ENCODE measurements at places on chromosomes 1 and 21.

- no peak for DNase-seq
Observed at GRCh38 chr1:39076799-39077148, 50.6 kb downstream of the NDUFS5 start.

GRCh38 chr1:168372307-168372706 is 91.6 kb downstream of the TBX19 start:
- DNase-seq = no peak

DNA sequence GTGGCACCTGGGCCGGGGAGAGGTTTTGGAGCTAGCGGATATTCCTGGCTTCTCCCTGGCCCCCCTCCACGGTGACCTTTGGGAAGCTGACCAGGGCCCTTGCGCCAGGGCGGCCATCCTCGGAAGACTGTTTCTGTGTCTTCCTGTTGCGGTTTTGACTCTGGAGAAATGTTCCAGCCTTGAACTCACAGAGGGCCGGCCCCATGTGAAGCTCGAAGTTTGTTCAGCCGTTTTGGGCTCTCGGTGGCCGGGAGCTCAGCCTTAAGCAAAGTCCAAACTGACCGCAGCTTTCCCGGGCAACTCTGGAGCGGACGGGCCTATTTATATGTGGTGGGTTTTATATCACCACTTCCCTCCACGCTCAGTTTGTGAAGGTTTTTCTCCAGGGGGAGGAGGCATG is 17.0 kb upstream of the WNT4 start:
- DNase-seq = no peak

DNA sequence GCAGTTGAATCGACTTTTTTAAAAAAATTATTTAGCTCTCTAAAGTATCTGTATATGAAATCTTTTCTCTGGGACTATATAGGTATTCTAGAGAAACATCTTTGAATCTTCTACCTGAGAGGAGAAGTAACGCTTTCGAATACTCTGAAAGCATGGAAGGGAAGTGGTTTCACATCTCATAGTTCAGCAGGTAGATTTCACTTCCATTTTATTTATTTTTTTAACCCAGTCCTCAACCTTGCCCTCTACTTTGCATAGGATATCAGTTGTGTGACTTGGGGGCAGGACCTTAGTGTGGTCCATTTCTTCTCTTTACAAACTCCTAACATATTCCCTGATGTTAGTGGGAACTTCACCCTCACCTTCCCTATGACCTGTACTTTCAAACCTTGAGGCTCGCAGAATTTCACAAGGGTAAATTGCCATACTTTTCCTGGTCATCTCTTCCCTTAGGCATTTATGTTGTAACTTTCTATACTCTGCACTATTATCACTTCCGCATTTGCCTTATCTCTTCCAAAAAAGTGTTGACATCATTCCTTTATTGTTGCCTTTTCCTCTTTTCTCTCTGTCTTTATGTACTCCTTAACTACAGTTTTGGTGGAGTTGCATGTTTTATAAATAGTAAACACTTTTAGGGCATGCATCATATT is 1208.5 kb upstream of the ADGRL4 start:
- DNase-seq = no peak

- no peak for DNase-seq
Observed at GRCh38 chr1:87575528-87575927, 246.8 kb downstream of the LMO4 start.

- DNase-seq = no peak
Observed at GRCh38 chr21:29308456-29308783, 9.7 kb downstream of the BACH1 start.

DNA sequence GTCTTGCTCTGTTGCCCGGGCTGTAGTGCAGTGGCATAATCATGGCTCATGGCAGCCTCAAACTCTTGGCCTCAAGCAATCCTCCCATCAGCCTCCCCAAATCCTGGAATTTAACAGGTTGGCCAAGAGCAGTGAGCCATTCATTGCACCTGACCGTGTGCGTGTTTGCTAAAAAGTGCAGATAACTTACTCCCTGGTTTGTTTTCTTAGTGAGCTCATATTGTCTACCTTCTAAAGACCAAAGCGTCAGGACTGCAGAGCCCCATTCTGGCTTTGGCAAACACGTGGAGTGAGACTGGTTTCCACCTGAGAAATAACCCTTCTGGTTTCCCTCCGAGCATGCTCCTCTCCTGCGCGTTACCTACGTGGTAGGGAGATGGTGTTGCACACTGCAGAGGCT is 32.2 kb upstream of the CA6 start:
- DNase-seq = no peak

- DNase-seq = no peak
Observed at GRCh38 chr1:175364424-175365076, 172.0 kb upstream of the KIAA0040 start.

DNA sequence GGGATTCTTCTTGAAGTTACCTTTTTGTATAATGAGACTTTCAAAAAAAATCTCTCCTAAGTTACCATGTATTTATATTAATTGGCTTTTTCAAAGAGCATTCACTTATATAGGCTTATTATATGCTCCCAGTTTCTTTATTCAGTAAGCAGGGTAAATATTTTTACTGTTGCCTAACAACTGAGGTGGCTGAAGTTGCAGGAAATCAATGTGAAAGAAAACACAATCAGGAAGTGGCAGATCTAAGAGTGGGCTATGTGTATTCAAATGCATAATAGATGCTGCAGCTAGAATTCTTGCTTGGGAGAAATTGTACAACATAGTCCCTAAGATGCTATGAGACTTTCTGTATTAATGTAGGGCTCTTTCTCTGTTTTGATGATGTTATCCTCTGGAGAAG is 606.9 kb downstream of the NUF2 start:
- DNase-seq = peak; percentile 18

DNA sequence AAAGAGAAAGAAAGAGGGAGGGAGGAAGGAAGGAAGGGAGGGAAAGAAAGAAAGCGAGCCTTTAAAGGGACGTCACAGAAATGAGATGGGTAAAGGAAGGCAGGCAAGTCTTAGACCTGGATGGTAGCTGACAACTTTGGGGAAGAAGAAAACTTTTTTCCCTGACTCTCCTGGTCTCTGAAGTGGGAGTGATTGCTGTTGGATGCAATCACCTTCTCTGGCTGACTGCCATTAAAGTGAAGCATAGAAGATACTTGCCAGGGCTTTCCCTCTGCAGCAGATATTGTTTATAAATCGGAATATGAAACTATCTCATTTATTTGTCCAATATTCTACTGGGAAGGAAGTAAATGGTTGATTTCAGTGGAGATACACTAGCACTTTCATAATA is 27.0 kb downstream of the VCAM1 start:
- DNase-seq = no peak

GRCh38 chr1:93635614-93636543 is 45.8 kb downstream of the BCAR3 start:
- no peak for DNase-seq

DNA sequence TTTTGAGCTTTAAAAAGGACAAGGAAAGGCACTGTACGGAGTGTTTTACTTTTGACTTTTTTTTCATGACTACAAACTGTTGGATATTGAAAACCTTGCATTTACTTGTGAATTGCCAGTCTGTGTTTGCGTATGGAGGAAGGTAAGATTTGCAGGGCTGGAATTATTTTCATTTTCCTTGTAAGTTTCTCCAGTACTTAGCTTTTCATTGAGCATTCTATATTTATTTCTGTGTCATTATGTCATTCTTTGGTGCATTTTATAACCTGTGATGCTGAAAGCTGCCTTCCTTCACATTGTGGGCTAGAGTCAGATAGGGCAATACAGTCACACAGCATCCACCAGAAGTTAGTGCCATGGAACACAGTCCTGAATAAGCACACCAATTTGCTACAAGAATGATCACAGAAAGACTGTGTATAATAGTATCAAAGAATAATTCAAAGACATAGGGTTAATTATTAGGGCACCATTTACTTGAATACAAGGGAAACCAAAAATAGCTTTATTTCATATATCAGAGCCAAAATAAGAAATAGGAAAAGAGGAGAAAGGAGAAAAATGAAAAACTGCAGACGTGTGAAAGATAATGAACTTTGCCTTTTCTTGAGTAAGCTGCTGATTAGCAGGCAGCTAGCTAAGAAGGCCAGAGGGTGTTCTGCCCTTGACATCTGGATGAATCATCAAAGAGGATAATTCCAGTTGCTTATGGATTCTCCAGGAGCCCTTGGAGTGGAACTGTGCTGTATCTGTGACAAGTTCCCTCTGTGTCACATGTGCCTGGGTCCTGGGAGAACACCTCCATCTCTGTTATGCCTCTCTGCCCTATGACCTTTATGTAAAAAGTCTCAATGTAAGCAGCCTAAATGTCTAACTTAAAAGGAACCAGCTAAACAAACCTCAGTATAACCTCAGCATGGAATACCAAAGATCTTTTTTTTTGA is 8.0 kb upstream of the FAM20B start:
- DNase-seq = no peak

DNA sequence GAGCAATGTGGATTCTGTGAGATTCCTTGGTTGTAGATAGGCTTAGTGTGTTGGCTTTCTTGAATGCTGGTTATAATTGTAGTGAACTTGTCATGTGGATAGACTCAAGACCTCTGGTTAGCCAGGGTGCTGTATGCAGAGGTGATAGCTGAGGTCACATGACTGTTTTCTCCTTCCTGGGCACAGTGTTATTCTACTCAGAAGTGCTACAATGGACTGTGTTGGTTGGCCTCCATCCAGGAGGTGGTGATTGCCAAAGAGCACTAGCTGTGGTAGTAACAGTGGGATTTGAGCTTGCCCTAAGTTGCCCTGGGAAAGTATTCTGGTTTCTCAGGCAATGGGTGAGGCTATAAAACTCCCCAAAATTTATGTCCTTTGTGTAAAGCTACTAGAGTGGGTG is 71.6 kb downstream of the SH3BGR start:
- DNase-seq = no peak

- DNase-seq = no peak
Observed at GRCh38 chr1:225930566-225930965, 6.5 kb upstream of the PYCR2 start.

GRCh38 chr1:43659212-43660166 is 9.5 kb downstream of the KDM4A start:
- no peak for DNase-seq

DNA sequence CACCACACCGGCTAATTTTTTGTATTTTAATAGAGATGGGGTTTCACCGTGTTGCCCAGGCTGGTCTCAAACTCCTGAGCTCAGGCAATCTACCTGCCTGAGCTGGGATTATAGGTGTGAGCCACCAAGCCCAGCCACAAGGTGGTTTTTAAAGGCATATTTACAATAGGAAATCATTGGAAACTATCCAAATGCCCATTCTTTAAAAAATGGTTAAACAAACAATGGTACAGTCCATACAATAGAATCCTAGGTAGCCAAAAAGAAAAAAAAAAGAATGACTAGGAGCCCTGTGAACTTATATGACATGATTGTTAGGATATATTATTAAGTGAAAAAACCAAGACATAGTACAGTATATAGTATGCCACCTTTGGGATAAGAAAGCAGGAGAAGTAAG is 5.3 kb downstream of the ATP2B4 start:
- peak; percentile 82 for DNase-seq

GRCh38 chr1:154348429-154349076 is 23.2 kb downstream of the ATP8B2 start:
- no peak for DNase-seq

- no peak for DNase-seq
Observed at GRCh38 chr1:201944639-201945038, 1.7 kb downstream of the LMOD1 start.

- DNase-seq = no peak
Observed at GRCh38 chr1:99496067-99496466, 149.8 kb upstream of the PALMD start.

- no peak for DNase-seq
Observed at GRCh38 chr1:244839656-244840055, 4.2 kb downstream of the COX20 start.

GRCh38 chr1:221926441-221926840 is 184.6 kb upstream of the DUSP10 start:
- DNase-seq = no peak

DNA sequence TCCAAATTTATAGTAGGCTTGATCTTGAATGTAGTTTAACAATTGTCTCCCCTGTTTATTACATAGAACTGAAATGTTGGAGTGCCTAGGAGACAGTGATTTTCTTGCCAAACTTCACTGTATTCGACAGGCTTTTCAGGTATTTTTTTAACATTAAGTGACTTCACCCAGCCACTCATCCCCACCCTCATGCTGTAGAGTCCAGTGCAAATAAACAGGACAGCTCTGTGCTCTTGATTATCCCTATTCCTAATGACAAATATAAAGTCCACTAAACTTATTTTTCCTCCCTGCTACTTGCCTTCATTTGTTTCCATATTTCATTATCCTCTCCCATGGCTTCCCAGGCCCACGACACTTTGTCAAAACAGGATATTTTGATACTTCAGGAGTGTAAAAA is 29.2 kb upstream of the NEXN start:
- DNase-seq = no peak

GRCh38 chr1:92949937-92950817 is 11.1 kb downstream of the DIPK1A start:
- no peak for DNase-seq

- no peak for DNase-seq
Observed at GRCh38 chr21:26982767-26983166, 15.9 kb upstream of the ADAMTS5 start.

GRCh38 chr1:49036700-49037099 is 260.0 kb upstream of the BEND5 start:
- DNase-seq = no peak

DNA sequence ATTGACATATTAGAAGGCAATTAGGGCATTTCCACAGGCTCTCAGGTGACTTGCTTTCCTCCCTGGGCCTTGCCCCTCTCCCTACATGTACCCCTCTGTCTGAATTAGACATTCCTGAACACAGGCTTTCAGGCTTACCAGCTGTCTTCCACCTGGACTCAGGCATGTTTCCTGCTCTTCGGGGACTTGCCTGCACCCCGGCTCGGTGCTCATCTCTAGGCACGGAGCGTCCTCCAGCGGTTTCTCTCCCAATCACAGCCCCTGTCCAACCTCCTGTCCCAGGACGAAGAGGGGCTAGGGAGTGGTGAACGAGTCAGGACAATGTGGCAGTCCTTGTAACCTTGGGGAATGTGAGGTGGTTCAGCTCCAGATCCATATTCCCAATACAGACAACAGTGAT is 4.2 kb downstream of the PROK1 start:
- no peak for DNase-seq

DNA sequence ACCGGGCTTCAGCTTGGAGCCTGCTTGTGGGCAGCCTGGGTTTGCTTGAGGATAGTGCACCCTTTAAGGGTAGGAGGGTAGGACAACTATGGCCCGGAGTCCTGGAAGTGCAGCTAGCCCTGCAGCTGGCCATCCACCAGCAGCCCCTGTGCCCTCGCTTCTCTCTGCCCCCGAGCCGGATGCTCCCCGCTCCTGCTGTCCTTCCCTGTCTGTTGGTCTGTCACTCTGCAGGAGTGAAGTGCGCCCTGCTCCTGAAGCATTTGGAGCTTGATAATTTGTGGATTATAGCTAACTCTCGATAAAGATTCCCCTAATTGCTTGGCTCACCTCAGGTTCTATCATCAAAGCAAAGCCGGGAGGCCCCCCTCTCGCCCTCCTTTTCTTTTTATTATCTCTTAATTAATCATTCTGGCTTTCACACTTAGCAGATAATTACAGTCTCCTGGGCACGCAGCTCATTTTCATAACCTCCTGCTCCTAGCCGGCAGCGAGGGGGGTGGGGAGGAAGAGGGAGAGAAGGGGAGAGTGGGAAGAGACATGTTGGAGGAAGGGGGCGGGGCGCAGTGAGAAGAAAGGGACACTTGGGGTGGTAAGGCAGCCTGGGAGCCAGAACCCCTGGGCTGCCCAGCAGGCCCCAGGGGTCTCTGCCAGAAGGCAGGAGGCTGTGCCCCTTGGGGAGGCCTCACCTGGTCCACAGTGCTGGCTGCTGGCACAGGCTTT is 14.4 kb downstream of the KIRREL1 start:
- DNase-seq = no peak
